ENCODE measurements at places on chromosomes 7 and 10.

DNA sequence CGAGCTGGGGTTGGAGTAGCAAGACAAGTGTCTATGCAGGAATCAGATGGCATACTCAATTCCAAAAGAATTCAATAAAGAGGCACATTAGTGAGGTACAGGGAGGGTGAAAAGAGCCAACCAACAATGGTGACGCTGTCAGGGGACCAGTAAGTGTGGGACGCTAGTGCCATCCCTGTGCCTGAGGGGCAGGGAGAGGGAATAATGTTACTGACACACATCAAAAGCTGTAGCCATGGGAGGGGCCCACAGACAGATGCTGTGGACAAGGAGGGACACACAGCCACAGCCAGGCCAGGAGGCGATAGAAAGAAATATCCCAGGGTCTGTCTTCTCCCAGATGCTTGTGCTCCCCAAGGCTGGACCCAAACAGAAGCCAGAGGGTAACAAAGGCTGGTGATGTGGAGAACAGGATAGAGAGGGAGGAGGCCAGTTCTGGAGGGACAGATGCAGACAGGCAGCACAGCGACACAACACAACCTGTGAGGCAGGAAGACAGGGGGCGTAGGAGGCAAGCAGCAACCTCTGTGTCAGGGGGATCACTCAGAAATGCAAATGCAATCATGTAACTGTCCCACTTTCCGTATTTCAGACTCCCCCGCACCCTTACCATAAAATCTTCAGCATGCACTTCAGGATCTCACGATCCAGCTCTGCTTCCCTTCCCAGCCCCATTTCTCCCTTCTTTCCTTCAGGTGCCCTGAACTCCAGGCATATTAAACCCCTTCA is 240.5 kb upstream of the FZD8 start:
- DNase-seq = no peak

- DNase-seq = no peak
Measured at GRCh38 chr10:104199567-104199966, 32.6 kb downstream of the CFAP43 start.

DNA sequence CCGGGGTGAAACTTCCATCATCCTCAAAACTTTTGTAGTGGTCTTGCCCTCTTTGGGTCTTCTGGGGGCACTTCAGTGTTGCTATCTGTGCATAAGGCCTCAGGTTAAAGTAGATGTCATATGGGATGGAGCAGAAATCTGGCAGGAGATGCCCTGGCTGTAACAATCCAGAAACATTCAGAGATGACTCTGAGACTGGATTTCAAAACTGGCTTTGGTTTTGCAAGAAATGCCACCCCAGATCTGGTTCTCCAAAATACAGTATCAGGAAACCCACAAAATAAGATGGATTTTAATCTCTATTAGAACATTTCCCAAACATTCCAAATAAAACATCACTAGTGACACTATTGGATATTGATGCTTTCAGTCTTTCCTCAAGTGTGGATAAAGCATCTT is 191.5 kb downstream of the REEP3 start:
- no peak for DNase-seq

- DNase-seq = no peak
Measured at GRCh38 chr10:114868870-114869519, 47.4 kb downstream of the FHIP2A start.

DNA sequence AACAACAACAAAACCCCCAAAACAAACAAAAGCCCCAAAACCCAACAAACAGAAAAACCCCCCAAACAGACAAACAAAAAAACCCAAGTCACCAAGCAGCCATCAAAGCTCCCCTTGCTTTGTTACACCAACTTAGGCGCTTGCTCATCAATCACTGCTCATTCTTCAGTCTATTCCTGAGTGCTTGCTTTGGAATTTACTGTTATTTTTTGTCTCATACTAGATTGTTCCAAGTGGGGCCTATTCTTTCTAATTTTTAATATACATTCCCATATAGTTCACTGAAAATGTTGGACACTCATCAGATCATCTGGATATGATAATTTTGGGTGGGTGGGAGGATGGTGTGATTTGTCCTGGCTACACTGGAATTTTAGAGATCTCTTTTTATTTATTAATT is 126.0 kb upstream of the JCAD start:
- DNase-seq = no peak

GRCh38 chr10:81219758-81220157 is 655.2 kb upstream of the NRG3 start:
- no peak for DNase-seq

GRCh38 chr7:70505886-70506285 is 626.1 kb upstream of the GALNT17 start:
- DNase-seq = no peak
